CD4-positive, alpha-beta T cell treated with Interleukin-10 for 1 hour (primary cell): ENCODE measurements at places on chromosomes 5 and 9.

- DNase-seq, result no peak
These were observed 702.8 kb downstream of the SEMA5A start for GRCh38 chr5:8842971-8843551.

- DNase-seq, result peak; percentile 62
These were observed 5.9 kb downstream of the FAM78A start for GRCh38 chr9:131270171-131271015.

GRCh38 chr9:38211002-38211401 is 142.0 kb upstream of the SHB start:
- no peak for DNase-seq

GRCh38 chr5:39700523-39700922 is 275.7 kb upstream of the DAB2 start:
- DNase-seq, result no peak

DNA sequence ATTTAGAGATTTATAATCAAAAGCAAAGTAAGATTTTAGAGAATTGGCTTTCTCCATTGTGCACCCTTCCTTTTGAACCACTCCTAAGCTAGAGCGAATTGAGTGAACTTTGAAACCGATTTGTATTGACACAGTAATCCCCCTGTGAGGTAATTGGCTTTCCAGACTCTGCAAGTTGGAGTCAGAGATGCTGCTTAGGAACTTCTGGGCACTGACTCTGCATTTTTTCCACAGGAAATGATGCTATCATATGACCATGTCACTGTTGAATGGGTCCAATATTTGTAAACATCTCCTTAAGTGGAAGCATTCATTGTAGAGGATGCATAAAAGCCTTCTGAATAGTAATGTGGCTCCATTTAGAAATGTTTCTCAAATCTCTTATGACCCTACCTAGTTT is 394.4 kb upstream of the ZNF608 start:
- DNase-seq, result no peak

DNA sequence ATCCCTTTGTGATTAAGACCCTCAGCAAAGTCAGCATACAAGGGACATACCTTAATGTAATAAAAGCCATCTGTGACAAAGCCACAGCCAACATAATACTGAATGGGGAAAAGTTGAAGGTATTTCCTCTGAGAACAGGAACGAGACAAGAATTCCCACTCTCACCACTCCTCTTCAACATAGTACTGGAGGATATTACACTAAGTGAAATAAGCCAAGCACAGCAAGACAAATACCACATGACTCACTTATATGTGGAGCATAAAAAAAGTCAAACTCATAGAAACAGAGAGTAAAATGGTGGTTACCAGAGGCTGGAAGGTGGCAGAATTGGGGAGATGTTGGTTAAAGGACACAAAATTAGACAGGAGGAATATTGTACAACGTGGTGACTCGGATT is 118.1 kb upstream of the NFIL3 start:
- DNase-seq, result no peak

- no peak for DNase-seq
These were observed 5.6 kb upstream of the SPRY4 start for GRCh38 chr5:142330444-142330843.

- no peak for DNase-seq
These were observed 182.7 kb downstream of the OLFM1 start for GRCh38 chr9:135269912-135270830.

- DNase-seq, result peak; percentile 52
These were observed at the start of gene CTSL for GRCh38 chr9:87725900-87726709. Gene CTSL, plus strand, starts transcription at chr9:87726119. Its CDS starts 1,485 bp downstream, at chr9:87727604.

DNA sequence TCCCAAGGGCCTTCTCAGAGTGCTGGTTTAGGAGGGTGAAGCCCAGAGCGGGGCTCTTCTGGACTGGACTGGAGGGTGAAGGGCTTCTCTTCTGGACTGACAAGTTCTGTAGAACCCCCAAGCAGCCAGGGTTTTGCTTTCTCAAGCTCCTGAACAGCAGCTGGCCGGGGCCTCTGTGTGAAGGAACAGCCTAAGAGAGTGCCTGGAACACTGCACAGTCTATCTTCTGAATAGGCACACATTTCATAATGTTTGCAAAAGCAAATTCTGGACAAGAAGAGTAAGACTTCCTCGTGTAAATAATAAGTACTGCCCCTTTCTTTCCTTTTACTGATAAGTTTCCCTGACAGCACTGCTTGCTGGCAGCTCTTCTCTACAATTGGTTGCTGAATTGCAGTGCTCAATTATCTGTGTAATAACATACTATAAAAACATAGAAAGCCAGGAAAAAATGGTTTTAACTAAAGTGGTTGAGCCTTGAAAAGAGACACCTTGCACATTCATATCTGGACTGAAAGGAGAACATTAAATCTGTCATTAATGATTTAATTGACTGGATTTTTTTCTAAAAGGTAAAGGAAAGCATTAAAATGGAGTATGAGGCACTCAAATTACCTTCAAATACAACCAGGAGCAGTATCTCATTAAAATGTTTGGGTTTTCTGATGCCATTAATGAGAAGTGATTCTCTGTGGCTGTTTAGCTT is 20.5 kb downstream of the MAST4 start:
- DNase-seq, result no peak

- DNase-seq, result no peak
These were observed 165.3 kb downstream of the BNC2 start for GRCh38 chr9:16705111-16705604.

DNA sequence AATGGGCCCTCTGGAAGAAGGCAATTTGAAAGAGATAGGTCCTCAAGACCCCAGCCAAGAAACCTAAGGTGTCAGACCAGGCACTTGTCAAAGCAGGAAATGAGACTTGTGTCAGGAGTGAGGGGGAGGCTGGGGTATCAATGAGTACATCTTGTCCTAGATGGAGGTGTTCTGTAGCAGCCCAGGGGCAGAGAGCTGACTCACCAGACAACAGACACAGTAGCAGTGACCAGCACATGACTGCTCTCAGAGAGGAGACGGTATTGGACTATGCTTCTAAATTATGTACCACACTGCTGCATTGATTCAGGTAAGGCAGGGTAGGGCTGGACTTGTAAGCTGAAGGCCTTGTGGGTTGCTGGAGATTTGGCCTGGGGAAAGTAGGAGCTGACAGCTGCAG is 551.2 kb upstream of the KLF4 start:
- DNase-seq, result no peak

- DNase-seq, result no peak
These were observed 42.3 kb downstream of the SNCAIP start for GRCh38 chr5:122354293-122354692.

GRCh38 chr9:111482694-111483438 is 1.3 kb downstream of the ECPAS start:
- DNase-seq, result peak; percentile 58

DNA sequence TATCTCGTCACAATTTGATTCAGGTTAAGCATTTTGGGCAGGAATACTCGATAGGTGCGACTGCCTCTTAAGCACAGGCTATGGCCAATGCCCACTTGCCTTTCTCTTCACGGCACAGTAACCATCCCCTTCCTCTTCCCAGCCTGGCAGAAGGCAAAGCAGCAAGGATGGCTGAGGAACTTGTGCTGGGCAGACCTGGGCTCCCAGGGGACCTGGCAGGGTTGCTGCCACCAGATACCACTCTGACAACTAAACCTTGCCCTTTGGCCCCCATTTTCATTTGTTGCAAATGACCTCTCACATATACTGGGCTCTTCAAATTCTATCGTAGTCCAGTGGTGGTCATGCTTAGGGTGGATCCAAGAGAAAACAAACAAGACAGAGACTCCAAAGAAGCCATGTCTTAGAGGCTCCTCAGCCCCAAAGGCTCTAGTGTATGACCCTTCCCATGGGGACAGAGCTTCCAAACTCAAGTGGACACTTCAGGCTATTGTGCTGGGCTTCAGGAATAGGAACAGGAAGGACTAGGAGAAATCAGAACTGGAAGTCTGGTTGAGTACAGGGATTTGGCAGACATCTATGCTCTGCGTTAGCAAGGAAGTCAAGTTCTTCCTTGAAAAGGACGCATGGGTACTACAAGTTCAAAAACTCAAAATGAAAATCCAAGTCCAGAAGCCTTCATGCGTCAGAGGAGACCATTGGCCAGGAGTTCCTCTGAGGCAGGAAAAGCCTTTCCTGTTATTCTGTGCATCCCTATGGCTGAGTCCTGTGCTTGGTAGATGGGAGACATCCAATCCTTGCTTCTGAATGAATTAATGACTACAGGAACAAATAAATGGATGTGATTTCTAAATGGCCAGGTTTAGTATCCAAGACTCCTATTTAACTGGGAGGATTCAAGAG is 64.6 kb upstream of the PLPP1 start:
- no peak for DNase-seq

DNA sequence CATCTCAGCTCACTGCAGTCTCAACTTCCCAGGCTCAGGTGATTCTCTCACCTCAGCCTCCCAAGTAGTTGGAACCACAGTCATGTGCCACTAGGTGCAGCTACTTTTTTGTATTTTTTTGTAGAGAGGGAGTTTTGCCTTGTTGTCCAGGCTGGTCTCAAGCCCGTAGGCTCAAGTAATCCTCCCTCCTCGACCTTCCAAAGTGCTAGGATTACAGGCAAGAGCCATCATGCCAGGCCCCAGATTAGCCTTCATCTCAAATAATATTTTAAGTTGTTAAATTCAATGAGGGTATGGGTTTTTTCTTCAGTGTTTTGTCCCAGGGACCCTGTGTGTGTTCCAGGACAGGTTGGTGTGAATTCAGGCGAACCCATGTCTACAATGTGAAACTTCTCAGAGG is 12.5 kb upstream of the RFESD start:
- no peak for DNase-seq

DNA sequence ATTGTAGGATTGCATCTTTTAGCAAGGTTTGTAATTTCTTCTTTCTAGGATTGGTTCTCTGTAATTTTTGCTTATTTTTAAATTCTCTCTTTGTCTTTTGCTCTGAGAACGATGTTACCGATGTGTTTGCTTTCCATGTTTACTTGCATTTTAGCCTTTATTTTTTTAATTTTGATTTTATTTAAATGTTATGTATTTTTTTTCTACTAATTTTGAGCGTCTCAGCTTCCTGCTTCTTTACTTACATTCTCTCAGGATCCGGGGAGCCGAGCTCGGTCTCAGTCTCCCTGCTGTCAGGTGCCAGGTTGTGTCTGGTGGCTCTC is 20.9 kb downstream of the ANXA2R start:
- DNase-seq, result no peak

DNA sequence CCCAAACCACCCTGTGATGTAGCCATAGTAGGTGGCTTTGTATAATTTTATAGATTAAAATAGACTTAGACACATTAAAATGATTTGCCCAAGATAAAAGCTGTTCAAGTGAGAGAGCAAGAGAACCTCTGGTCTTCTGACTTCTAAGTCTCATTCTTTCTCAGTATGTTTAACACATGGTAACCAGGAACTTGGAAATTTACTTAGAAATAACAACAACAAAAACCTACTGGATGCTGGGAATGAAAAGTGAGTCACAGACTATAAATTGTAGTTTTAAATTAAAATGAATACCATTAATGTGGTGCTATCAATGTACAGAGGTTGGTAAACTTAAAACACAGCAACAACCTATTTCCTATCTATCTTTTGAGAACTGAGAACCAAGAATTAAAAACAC is 30.4 kb downstream of the HMGCR start:
- DNase-seq, result no peak

GRCh38 chr5:37554938-37555337 is 175.8 kb downstream of the WDR70 start:
- no peak for DNase-seq

- no peak for DNase-seq
These were observed 1.3 kb downstream of the AK1 start for GRCh38 chr9:127876026-127876763.

GRCh38 chr9:3931996-3932906 is 367.6 kb downstream of the GLIS3 start:
- no peak for DNase-seq

DNA sequence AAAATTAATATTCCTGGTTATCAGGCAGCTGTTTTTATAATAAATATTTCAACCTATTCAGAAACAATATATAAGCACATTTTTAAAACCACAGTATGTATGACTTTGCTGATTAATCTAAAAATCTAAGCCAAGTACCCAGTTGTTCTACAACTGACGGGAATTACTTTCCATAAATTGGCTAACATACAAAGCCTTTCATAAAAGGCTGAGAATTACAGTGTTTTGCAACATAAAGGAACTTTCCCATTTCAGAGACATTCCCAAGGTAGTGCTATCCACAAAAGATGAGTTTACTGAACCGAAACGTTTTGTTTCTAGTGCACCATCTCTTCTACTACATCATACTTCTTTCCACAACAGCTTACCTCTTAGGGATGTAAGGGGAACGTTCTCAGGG is 7.2 kb downstream of the RNF145 start:
- no peak for DNase-seq

DNA sequence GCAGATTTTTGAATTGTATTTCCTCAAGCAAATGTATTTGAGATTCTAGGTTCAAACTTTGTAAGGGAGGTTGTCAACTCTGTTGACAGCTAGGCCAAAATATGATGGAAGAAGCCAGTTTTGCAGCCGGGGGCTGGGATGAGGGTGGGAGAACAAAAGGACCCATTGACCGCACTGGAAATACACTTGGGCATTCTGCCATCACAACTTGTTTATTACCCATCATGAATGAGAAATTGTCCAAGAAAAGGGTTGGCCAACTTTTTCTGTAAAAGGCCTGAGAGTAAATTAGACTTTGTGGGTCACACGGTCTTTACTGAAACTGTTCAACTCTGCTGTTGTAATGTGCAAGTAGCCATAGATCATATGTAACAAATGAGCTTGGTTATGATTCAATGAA is 221.3 kb upstream of the KLF9 start:
- no peak for DNase-seq

DNA sequence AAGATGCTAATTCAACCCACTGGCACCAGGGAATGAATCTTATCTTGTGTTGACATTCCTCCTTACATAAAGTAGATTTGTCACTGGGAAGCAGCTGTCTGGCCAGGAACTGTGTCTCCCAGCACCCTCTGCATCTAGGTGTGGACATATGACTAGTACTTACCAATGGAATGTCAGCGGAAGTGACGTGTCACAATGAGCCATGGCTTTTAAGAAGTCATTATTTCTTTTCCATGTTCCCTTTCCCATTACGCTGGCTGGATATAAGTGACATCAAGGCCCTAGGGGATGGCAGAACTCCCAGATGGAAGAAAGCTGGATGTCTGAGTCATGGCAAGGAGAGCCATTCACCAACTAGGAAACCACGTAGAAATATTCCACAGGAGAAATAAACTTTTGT is 84.7 kb upstream of the MAST4 start:
- DNase-seq, result no peak

GRCh38 chr5:151448038-151448985 is 909 bp downstream of the SLC36A1 start:
- peak; percentile 19 for DNase-seq
